Fibroblast of skin of abdomen (primary cell): ENCODE measurements at places on chromosomes 11 and 22.
A peak's percentile ranks its signal among the peaks of the same experiment; 100 is the strongest.

- peak; percentile 92 for DNase-seq
Measured at GRCh38 chr11:69013009-69013951, at the start of gene MRGPRF. Gene MRGPRF, minus strand, starts transcription at chr11:69013246. Its CDS starts 3,345 bp downstream, at chr11:69009901.

DNA sequence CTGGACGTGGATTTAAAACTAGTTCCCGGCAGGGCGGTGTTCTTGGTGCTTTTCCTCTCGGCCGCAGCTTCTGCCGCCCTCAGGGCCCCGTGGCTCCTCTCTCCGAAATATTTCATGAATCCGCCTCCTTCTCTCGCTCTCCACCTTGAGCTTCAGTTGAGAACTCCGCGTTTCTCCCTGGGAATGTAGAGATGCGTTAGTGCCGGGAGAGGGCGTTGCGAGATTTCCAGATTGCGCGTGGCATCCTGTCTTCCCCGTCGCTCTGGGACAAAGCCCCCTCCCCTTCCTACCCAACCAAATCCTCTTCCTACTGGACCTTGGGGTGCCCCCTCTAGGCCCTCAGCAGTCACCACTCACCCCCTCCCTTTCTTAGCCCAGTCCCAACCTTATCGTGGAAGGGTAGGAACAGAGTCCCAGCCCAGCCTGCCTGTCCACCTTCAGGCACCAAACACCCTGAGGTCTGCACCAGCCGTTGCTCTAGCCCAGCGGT, 15.5 kb upstream of the RAC2 start:
- peak; percentile 59 for DNase-seq

GRCh38 chr11:29448246-29448877, 568.5 kb downstream of the KCNA4 start:
- DNase-seq, result peak; percentile 28

DNA sequence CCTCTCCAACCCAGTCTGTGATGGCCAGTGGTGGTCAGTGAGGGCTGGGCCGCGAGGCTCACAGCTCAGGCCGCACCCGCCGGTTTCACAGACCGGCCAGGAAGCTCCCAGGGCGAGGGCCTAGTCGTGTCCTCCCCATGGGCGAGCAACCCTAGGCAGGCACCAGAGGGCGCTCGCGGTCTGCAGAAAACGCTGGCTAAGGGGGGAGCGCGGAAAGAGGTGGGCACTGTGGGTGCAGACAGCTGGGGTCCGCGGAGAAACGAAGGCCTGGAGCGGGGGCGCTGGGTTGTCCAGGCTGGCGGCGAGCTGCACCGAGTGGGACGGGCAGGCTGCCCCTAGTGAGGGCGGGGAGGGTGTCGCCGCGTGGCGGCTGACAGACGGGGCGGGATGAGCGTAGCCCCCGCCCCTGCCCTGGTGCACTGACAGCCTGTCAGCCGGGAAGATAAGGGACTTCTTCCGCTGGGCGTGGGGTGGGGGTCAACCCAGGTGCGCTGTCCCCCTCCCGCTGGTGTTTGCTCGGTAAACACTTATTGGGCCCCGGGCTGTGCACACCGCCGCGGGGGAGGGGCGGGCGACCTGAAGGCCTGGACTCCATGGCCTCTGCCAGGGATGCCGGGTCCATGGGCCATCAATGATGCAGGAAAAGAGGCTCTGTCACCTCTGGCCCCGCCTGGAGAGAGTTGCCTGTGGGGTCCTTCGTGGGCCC, 7.5 kb downstream of the GP1BB start:
- DNase-seq, result peak; percentile 68

DNA sequence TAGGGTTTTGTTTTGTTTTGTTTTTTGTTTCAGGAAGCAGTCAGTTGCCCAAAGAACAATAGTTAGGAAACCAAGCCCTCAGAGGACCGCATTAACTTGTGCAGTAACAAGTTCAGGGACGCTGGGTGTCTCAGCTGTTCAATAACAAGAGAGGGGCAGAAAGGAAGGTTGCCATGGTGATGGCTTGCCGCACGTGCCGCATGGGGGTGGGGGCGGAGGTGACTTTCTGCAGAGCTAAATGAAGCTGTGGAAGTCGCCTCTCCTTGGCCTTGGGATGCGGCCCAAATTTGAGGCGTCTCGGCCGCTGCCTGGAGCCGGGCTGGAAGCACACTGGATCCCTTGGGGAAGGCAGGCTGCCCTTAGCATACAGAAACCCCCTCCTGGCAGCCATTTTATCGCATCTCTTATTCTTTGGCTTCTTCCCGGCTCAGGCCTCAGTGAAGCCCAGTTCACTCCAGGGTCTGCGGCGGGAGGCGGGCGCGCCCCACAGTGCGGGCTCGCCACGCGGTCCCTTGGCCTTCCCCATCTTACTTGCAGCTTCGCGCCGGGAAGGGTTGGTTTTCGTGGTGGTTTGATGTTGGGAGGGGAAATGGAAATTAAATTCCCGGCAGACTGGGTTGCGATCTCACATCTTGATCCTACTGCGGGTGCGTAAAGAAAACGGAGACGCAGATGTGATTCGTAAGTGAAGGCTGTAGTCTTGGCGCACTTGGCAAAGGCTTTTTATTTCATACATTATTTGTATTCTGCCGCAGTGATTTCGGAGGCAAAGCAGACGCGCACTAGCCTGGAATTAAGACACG, 94.3 kb downstream of the SLC17A6 start:
- DNase-seq, result peak; percentile 53

GRCh38 chr11:12539572-12539971, 134.6 kb upstream of the TEAD1 start:
- DNase-seq, result peak; percentile 95

DNA sequence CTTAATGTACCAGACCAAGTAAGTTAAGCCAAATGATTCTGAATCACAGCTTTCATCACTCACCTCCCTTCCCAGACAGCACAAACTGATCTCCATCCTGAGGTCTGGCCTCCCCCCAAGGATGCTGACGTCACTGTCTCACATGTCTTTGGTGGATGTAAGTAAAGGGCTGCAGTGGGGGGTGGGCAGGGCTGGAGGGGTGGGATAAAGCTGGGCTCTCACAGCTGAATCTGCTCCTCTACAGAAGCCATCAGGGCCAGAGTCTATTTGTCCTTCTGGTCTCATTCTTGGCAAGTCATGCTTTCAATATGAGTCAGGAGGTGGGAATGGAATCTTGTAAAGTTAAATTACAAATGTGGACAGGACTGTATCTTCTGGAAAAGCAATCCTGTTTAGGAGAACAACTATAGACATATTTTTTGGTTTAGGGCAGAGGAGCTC, 32.7 kb downstream of the P4HA3 start:
- DNase-seq, result peak; percentile 100

GRCh38 chr11:2378527-2379210, 1.6 kb downstream of the CD81 start:
- peak; percentile 73 for DNase-seq

DNA sequence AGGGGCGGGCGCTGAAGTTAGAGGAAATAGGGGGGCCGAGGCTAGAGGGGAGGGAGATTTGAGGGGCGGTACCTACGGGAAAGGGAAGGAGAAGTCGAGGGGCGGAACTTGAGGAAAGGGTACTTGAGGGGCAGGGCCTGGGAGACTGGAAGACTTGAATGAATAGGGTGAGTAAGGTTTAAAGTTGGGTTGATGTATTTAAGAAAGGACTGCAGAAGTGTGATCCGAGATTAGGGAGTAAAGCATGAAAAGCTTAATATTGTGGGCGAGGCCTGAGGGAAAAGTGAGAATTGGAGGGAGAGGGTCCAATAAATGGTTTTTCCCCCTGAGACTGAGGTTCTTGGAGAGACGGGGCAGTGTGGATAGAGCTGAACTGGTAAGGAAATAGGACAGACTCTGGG, 723 bp downstream of the HSCB start:
- no peak for DNase-seq

- no peak for DNase-seq
Measured at GRCh38 chr11:57402188-57403002, 11.9 kb upstream of the PRG2 start.

- no peak for DNase-seq
Measured at GRCh38 chr11:65649656-65650546, 12.0 kb downstream of the SIPA1 start.

GRCh38 chr11:44835938-44836337, 109.2 kb downstream of the TSPAN18 start:
- no peak for DNase-seq

DNA sequence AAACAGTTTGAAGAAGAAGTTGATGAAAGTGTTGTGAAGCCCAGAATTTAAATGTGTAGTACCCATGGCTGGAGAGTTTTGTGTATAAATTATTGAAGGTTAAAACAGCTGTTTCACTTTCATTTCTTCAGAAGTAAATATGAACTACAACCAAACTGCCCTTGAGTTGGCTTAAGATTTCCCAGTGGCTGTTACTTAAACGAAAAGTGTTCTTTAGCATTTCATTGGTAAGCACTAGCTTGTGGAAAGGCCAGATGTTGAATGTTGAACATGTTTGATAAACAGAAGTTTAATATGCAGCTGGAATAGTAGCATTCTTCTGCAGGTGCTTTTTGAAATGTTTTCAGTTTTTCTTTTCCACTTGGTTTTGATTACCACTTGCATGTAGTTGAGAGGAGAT, 83.2 kb upstream of the TNRC6B start:
- DNase-seq, result no peak

GRCh38 chr11:107859459-107860239, 1.1 kb upstream of the SLC35F2 start:
- DNase-seq, result peak; percentile 9

GRCh38 chr11:124662106-124662505, 11.4 kb downstream of the SIAE start:
- no peak for DNase-seq

DNA sequence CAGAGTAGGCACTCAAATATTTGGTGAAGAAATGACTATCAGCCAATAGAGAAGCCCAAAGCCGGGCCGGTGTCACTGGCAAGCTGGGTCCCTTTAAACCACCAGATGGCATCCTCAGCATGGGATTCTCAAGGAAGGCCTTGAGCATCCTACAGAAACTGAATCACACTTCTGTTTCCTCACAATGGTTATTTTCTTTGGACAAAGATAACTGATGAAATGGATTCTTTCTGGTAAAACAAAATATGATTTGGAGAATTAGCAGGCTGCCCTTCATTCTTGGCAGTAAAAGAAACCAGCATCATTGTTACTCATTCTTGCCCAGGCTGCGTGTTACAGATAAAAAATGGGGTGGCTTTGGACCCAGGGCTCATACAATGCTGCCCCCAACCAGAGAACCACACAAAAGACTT, 30.3 kb upstream of the ASPHD2 start:
- DNase-seq, result peak; percentile 60

DNA sequence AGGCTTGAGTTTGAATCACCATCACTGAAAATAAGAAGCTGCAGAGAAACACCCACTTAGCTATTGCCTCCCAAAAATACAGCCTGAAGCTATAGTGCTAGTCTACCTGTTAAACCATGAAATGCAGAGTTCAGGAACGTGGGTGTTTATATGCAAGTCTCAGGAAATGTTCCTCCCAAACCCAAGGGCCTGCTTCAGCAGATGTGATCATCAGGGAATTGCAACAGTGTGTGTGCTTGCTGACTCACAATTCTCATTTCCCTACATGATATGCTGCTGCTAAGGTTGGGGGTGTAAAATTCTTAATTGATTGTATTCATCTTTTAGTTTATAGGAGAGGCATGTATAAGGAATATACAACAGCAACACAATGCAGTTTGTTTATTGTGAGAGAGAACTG, 49.6 kb downstream of the NUP98 start:
- peak; percentile 61 for DNase-seq

DNA sequence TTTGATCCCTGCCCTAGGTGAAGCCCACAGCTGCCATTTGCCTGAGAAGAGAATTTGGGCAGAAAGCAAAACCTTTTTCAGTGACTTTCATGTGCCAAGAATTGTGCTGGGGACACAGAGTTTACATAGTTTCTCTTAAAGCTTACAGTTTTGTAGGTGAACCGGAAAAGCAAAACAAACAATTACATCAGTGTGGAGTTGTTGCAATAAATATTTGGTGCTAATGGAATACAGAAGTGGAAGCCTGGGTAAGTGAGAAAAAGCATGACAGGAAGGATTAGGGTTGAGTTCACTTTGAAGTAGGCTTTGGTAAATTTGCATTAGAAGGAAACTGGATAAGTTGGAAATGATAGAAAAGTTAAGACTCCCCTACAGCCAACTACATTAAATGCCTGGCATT, 82.7 kb downstream of the RASSF10 start:
- DNase-seq, result no peak

DNA sequence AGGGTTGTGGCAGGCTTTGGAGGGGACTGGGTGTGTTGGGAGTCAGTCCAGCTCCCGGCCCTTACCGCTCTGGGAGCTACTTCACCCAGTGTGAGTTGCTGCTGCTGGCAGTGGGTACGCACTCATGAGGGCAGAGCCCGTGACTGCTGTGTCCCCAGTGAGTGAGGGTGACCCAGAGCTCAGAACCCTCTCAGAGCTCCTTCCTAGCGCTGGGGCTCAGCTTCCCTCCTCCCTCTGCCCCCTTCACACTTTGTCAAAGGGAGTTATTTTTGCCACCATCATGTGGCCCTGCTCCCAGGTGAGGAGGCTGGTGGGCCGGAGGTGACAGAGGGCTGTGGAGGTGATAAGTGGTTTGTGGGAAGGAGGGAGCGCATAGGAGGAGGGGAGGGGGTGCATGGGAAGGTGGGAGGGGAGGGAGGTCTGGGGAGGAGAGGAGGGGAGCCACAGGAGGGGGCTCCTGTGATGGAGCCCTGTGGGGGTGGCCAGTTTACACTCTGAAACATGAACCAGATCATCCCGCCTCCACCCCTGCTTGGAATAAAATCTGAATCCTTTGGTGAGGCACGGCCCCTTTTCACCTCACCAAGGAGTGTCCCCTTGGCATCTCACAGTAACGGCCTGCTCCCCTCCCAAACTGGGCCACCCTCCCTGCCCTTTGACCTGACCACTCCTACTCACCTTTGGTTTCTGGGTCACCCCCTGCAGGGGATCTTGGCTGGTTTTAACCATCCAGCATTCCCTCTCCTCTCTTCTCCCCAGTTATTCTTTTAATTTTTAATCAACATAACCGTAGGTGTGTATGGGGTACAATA, 9.9 kb downstream of the NDUFV1 start:
- DNase-seq, result no peak

DNA sequence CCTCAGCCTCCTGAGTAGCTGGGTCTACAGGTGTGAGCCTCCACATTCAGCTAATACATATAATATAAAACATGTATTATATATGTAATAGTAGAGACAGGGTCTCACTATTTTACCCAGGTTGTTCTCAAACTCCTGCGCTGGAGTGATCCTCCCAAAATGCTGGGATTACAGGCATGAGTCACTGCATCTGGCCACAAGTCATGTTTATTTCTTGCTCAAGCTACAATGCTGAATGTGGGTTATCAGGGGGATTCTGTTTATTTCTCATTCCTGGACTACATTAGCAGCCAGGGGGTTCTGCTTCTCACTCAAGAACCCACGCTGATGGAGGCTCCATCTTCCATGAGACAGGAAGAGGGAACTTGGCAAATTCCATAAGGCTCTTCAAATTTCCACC, 24.8 kb downstream of the FOLR3 start:
- DNase-seq, result no peak

DNA sequence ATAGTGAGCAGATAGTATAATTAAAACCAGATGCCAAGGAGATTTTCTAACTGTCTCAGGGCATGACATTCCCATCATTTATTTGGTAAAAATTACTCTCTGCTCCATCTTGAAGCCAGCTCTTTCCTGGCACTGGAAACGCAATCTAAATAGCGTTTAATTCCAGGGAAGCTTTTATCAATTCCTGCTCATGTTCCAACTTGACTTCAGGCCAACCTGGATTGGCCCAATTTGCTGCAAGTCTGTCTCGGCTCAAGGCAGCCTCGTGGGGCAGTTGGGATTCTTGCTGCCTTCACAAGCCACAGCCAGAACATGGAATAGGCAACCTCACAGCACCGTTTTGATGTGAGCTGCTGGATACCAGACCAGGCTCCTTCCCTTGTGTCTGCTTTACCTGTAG, 1255.9 kb downstream of the TBC1D22A start:
- no peak for DNase-seq
